ENCODE measurements at places on chromosomes 7 and 10. TPM values are rescaled to one million over a fixed set of nuclear protein-coding genes. Genes with fewer than 3 reads are reported as not detected.

DNA sequence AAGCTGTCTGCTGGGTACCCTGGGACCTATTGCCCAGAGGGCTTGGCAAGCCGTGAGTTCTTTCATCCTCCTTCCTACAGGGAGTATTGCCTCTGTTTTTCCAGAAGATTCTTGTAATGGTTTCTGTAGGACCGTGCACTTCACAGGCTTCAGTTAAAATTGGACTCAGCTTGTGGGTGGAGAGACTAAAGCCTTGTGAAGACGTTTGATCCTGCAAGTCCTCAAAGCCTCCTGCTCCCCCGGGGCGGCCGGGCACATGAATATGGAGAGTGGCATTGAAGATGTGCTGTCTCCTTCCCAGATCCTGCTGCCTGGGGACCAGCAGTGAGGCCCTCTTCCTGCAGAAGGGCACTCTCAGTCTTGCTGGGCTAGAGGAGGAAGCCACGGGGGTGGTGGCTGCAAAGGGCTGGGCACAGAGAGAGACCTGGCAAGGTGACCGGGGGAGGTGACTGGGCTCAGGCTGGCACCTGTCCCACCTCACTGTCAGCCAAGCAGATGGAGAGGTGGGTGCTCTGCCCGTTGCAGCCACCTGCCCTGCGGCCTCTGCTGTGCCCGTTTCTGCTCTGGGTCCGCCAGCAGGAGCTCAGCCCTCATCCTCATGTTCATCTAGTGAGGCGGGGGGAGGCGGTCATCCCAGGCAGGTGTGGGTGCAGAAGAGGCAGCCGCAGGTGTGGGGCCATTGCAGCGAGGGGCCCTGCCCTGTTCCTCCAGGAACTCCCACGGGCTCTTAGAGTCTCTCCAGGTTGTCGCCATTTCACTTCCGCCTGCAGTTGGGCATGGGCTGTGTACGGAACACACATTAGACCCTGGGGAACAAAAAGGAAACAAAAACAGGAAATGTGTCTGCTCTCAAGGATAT lies 55.7 kb downstream of the TMEM209 start:
- no peak for DNase-seq

The ETV1 gene
- 5.0 TPM for total RNA-seq

The HELLS gene
- total RNA-seq: 14.8 TPM

GRCh38 chr7:138167222-138167621 lies 91.0 kb downstream of the AKR1D1 start:
- no peak for DNase-seq

DNA sequence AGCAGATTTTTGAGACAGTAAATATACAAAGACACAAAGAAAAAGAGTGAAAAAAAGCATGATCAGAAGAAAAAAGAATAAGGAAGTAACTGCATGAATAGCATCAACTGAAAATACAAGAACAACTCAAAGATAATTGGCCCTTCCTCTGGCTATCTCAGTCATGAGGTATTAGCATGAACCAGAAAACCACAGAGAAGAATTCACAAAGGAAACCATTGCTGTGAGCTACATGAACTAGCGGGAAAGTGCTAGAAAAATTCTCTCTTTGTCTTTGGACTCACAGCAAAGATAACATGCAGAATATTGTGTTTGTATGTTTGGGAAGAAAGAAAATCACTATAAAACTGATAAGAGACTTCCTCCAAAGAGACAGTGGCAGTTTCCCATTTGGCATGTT lies 82.9 kb downstream of the SORCS1 start:
- no peak for DNase-seq

GRCh38 chr10:75287697-75288096 lies 51.9 kb upstream of the COMTD1 start:
- no peak for DNase-seq

DNA sequence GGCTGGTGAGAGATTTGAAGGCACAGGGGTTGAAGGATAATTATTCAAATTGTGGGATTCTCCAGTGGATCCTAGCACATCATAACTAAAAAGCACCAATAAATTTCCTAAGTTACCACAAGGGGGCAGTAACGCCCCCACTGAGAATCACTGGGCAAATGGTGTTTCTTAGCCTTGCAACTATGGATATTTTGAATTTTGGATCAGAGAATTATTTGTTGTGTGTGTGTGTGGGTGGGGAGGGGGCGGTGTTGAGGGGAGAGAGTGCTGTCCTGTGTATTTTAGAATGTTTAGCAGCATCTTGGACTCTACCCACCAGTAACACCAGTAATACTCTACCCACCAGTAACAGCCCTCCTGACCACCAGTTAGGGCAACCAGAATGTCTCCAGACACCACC lies 63.3 kb upstream of the PRKG1 start:
- DNase-seq: peak; percentile 67

The PNLIPRP3 gene
- not detected for total RNA-seq

- DNase-seq: no peak
These were observed 45.4 kb upstream of the PRKCQ start for GRCh38 chr10:6625428-6625827.

DNA sequence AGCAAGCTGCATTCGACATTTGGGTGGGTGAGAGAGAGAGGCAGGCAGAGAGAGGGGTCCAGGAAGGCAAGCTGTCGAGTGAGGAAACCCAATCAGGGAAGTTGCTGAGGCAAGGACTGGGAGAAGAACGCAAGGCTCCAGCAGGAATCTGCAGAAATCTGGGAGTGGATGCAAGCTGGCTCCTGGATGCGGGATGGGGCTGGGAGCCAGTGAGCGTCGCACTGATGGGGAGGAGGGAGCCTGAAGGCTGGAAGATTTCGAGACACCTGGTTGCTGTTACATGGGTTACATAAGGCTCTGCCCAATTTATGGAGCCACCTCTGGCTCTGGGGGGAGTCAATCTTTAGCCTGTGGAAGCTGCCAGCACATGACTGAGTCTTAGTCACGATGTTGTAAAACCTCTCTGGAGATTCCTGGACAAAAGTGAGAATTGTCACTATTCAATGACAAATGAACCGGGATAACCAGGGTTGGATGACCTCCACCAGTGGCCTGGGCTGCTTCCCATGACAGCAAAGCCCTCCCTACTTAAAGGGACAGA lies 51.1 kb upstream of the ADRB1 start:
- no peak for DNase-seq

GRCh38 chr7:114662002-114662677 lies 247.5 kb downstream of the FOXP2 start:
- no peak for DNase-seq

GRCh38 chr7:69786730-69787395 lies 188.6 kb downstream of the AUTS2 start:
- DNase-seq: no peak

DNA sequence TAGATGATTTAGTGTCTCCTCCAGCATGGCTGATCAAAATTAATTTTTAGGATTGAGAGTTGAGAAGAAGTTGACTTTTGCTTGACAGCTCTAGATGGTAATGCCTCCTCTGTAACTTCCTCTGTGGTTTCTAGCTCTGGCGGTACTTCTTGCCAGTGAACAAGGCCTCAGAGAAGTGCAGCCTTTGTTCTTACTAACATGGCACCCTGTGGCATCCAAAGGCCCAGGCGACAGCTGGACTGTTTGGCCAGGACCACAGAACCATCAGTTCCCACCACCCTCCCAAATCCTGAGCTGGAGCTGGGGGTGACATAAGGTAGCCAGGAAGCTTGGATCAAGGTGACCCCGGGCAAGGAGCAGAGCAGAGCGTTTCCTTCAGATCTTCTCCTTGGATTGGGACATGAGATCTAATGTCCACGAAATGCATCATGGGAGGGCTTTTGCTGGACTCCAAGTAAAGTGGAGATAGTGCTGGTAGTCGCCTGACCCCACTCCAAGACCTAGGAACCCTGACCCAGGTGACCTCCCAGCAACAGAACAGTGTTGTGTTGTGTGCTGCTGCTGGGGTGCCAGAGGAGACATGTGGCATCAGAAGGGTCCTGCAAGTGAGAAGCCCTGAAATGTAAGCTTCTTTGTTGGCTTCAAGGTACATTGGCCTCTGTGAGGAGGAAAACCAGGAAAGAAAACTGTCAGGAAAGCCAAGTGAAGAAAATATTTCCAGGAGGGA lies 41.8 kb downstream of the APBB1IP start:
- no peak for DNase-seq

DNA sequence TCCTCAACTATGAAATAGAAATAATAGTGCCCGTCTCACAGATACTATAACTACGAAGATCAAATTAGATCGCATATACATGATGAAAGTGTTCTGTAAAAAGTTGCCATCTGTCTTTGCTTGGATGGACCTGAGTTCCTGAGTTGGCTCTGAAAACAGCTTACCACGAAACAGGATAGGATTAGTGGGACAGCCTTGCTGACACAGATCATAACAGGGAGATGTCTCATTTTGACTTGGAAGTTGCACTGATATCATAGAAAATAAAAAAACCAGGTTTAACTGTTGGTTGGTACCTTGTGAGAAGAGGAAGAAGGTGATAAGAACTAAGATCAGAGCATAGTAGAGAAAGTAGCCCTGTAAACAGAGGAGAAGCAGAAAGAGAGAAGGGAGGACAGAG lies 79.3 kb upstream of the AGBL3 start:
- no peak for DNase-seq

GRCh38 chr7:2934211-2934731 lies 90.2 kb upstream of the GNA12 start:
- DNase-seq: no peak

The ANXA7 gene
- total RNA-seq: 70.6 TPM

DNA sequence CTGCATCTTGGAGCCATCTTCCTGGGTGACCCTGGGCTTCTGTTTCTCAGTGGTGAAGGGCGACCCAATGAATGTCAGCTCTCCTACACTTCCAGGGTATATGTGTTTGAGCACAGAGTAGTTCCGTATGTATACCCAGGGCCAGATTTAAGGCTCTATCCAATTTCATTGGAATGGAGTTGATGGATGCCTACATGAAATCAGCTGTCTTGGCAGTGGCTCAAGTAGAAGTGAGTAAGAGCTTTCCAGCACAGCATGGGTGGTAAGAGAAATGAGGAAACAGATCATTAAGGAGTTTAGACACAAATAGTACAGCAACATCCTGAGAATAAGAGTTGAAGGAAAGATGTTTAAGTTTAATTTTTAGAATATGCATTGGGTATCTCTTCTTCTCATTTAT lies 433.0 kb downstream of the PAXIP1 start:
- DNase-seq: no peak

DNA sequence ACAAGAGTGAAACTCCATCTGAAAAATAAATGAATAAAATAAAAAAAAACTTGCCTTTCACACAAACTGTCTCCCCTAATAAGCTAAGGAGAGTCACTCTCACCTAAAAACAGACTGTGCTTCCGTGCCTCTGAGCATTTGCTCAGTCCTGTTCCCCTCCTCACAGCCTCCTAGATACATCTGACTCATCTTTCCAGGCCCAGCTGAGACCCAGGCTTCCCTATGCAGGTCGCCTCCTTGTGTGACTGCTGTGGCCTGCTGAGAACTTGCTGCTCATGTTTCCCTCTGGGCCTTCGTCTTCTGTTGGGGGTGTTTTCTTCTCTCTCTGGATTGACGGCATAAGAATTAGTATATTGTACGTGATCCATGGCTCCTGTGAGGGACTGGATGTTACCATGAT lies 777.7 kb downstream of the LRMDA start:
- DNase-seq: no peak

The INTS1 gene
- 24.4 TPM for total RNA-seq

The TMEM270 gene
- total RNA-seq: not detected

DNA sequence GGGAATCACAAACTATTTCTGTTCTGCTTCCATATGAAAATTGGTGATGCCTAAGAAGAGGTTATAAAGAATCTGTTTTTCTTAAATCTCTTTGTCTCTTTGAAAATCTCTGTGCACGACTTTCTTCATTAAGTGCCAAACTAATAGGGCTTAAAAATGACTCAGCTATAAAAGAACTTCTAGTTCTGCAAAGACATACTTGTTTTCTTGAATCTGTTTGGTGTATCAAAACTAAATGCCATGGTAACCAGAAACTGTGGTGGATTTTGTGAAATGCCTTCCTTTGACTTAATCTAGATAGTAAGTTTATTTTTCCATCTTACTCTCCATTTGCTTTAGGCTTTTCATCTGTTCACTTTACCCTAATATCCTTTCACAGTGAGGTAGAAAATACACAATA lies 417.8 kb downstream of the PARD3 start:
- DNase-seq: peak; percentile 16

The TBXAS1 gene
- 0.20 TPM for total RNA-seq

GRCh38 chr7:115058726-115059125 lies 136.8 kb downstream of the MDFIC start:
- no peak for DNase-seq

DNA sequence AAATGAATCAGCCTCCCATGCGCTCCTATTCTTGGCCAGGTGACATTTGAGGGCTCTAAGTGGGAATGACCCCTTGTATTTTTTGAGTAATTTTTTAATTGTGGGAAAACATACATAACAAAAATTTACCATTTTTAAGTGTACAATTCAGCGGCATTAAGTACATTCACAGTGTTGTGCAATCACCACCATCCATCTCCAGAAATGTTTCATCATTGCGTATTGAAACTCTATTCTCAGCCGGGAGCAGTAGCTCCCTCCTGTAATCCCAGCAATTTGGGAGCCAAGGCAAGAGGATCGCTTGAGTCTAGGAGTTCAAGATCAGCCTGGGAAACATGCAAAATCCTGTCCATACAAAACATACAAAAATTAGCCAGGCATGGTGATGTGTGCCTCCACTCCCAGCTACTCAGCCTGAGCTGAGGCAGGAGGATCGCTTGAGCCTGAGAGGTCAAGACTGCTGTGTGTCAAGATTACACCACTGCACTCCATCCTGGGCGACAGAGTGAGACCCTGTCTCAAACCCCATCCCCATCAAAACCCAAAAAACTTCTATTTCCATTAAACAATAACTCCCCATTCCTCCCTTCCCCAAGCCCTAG lies 2.5 kb downstream of the ANTXRL start:
- DNase-seq: no peak

- peak; percentile 90 for DNase-seq
These were observed 29.8 kb upstream of the WAC start for GRCh38 chr10:28503114-28503513.

GRCh38 chr10:18137111-18137510 lies 3.1 kb upstream of the CACNB2 start:
- no peak for DNase-seq

The RSPH10B gene
- 0.20 TPM for total RNA-seq

The GPR37 gene
- total RNA-seq: 0.87 TPM
